ENCODE measurements at places on chromosomes 16 and 17.

DNA sequence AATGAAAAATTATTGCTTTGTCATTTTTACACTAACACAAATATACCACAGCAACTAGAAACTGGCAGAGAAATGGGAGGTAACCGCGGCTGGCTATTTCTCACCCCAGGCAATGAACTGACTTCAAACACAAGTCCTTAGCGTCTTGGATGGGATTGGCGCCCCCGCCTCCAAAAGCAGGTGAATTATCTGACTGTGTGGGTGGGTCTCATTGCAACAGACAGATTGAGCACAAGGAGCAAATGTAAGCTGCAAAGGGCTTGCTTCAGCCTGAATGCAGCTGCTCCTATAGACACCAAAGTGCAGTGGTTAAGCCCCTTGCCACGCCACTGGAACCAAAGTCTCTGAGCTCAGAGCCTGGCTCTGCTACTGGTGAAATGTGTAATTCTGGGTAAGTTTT lies 225.0 kb downstream of the XYLT1 start:
- no peak for DNase-seq

DNA sequence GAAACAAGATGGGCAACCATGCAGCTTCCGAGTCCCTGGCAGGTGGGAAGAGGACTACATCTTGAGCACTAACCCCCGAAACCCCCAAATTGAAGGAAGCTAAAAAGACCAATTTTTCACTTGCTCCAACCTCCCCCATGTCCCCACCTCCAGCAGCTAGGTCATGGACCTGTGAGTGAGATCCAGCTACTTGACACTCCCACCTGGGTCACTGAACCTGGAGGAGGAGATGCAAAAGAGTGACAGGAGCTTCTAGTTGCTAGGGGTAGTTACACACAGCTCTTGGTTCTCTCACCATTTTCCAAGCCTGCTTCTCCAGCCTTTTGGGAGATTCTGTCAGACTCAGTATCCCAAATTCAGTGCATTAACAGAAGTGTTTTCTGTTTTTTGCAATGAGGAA lies 11.2 kb downstream of the PDZD9 start:
- DNase-seq = no peak

GRCh38 chr16:79811541-79811940 lies 211.0 kb upstream of the MAF start:
- DNase-seq = no peak

DNA sequence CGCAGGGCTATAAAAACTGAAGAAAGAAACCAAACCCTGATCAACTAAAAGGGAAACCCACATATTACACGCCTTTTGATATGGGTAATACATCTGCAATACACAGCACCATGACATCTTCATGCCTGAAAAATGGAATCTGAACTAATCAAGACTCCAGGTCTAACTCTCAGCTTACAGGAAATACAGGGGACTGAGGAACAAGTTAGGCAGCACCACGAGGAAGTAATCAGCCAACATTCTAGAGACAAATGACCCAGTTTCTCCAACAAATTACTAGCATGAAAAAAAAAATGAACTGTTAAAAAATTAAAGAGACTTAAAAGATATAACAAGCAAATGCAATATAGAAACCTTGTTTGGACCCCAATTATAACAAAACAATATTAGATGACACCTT lies 9.1 kb downstream of the SLC39A11 start:
- DNase-seq = no peak

- no peak for DNase-seq
Observed at GRCh38 chr17:47694581-47695428, 844 bp downstream of the TBKBP1 start.
